Stimulated activated CD4-positive, alpha-beta T cell treated with anti-CD3 and anti-CD28 coated beads, TNF-alpha, amount 100 ng/mL, for 48 hours (primary cell): ENCODE measurements at places on chromosomes 16 and 17.
A peak's percentile ranks its signal among the peaks of the same experiment; 100 is the strongest.

- DNase-seq: no peak
Observed at GRCh38 chr17:70621566-70621965, 452.2 kb downstream of the KCNJ2 start.

GRCh38 chr16:1048442-1049112 is 24.0 kb upstream of the SSTR5 start:
- no peak for DNase-seq

DNA sequence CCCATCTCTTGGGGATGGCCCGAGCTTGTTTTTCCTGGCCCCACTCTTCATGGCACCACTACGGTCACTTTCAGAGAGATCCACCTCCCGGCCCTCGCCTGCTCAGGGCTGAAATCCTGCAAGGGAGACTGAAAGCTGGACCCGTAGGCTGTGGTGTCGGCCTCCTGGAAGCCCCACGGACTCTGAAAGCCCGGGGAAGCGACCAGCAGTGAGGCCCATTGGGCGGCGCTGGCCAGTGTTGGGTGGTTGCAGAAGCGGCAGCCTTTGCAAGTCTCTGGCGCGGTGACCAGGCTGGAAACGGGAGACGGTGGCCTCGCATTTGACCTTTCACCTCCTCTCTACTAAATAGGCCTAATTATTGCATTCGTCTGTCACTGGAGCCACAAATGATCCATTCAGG is 186.0 kb upstream of the FOXF1 start:
- DNase-seq: no peak

DNA sequence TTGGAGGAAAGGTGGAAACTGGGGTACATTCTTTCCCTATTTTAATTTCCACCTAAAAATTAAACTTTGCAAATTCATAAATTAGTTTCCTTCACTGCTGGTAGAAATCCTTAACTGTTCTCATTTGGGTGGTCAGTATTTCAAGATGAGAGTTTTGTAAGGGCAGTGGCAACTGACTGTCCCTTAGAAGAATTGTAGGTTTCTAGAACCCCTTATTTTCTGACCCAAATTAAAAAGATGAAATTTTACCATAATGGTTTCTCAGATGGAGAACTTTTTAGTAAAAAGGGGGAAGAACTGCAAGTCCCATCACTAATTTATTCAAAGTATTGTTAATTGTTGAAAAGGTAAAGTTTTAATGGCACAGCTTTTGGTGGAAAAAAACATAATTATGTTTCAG is 5.6 kb downstream of the IGF2BP1 start:
- DNase-seq: no peak

GRCh38 chr17:44549686-44550085 is 7.6 kb upstream of the FZD2 start:
- DNase-seq: no peak

GRCh38 chr16:66093191-66093590 is 273.3 kb upstream of the CDH5 start:
- DNase-seq: no peak

GRCh38 chr17:78572239-78573205 is 4.7 kb downstream of the DNAH17 start:
- no peak for DNase-seq

DNA sequence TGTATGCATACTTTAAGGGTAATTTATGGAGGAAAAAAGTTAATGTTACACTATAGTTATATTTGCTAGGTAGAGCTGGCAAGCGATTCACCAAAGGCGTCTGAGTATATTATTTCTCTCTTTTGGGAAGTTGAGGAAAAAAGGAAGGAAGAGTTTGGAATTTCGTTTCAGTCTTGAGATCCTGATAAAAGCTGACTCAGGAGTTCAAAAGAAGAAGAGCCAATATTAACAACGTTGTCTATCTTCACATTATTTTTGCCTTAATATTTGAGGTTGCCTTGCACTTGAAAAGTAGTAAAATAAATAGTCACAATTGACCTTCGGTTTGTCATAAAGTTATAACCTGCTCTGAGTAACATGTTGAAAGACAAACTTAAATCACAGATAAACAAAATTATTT is 888.6 kb downstream of the KCNJ2 start:
- DNase-seq: no peak

DNA sequence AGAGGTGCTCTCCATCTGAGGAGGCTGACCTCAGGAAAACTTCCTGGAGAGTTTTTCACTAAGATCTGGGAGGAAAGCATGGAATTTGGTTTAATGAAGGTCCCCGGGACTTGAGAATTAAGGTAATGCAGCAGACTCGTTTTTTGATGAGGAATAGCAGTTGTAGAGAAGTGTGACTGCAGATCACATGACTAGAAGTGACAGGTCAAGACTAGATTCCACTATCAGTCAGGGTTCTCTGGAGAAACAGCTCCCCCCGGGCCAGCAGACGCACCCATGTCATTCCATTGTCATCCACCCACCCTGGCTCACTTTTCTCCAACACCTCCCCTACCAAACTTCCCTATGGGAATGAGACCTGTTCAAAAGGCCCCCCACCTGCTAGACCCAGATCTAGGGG is 1.9 kb upstream of the DHRS13 start:
- no peak for DNase-seq

- no peak for DNase-seq
Observed at GRCh38 chr17:37255432-37255831, 120.4 kb upstream of the C17orf78 start.

- DNase-seq: no peak
Observed at GRCh38 chr17:82696916-82697807, 1.3 kb downstream of the RAB40B start.

GRCh38 chr17:81404558-81405165 is 9.4 kb downstream of the BAHCC1 start:
- no peak for DNase-seq

GRCh38 chr16:3158026-3158509 is 23.2 kb downstream of the ZNF213 start:
- no peak for DNase-seq

GRCh38 chr16:47778106-47778801 is 317.1 kb downstream of the PHKB start:
- DNase-seq: no peak

- DNase-seq: no peak
Observed at GRCh38 chr17:57342963-57343589, 86.8 kb downstream of the MSI2 start.

DNA sequence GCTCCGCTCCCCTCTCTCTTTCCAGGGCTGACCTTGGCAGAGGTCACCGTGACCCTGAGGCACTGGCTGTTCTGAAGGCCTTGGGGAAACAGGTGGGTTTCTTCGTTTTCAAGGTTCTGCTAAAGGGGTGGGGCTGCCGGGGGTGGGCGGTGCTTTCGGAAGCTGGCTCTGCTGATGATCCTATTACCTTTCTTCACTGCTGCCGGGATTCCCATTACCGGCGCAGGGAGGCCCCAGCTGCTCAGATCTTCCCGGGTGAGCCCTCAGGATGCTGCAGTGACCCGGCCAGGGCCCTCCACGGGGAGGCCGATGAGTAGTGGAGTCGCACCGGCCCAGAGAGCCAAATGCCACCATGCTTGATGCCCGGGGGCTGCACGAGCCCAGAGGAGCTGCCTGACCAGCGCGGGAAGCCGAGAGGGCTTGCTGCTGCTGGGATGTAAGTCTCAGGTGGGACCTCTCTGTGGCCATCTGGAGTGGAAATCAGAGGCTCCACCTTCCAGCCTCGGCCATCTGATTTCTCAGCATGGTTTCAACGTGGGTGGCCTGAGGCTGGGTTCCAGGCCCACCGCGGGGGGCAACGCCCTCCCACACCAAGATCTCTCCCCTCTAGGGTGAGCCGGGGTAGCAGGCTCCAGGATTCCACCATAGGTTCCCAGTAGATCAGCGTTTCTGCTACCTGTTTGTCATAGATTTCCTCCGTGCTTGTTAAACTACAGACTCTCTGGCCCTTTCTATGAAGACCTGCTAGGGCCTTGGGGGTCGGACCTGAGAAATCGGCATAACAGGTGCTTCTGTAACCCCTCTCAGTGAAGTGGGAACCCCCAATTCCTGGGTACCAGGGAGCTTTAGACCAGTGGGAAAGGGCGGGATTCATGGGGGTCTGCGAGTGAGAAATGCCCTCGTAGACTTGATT is 21.6 kb upstream of the ADCY7 start:
- no peak for DNase-seq

GRCh38 chr16:12436201-12436657 is 367.5 kb downstream of the CPPED1 start:
- no peak for DNase-seq

DNA sequence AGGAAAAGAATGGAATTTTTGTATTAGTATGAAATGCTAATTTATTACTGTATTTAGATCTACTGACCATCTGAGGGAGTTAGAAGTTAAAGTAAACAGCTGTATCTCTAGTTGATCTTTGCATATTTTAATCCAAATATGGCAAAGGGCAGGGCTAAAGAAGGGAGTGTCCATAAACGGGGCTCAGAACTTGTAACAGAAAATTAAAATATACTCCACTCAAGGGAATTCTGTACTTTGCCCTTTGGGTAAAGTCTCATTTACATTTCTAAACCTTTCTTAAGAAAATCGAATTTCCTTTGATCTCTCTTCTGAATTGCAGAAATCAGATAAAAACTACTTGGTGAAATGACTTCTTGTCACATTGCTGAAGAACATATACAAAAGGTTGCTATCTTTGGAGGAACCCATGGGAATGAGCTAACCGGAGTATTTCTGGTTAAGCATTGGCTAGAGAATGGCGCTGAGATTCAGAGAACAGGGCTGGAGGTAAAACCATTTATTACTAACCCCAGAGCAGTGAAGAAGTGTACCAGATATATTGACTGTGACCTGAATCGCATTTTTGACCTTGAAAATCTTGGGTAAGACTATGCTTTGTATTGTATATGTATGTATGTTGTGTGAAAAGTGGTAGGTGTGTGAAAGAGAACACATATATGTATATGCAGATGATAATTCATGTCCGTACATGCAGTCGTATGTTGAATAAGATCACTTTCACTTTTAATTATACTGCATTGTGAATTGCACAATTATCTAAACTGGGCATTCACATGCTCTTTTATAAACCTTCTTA is at the start of gene ASPA:
ASPA (plus strand) TSS at position 186 of the 799 bp plus-strand sequence; CDS start at position 349, 163 bp downstream.
- DNase-seq: no peak

- no peak for DNase-seq
Observed at GRCh38 chr17:78852709-78853121, 12.1 kb upstream of the USP36 start.

GRCh38 chr16:29903590-29903989 is 3.3 kb downstream of the ASPHD1 start:
- no peak for DNase-seq

DNA sequence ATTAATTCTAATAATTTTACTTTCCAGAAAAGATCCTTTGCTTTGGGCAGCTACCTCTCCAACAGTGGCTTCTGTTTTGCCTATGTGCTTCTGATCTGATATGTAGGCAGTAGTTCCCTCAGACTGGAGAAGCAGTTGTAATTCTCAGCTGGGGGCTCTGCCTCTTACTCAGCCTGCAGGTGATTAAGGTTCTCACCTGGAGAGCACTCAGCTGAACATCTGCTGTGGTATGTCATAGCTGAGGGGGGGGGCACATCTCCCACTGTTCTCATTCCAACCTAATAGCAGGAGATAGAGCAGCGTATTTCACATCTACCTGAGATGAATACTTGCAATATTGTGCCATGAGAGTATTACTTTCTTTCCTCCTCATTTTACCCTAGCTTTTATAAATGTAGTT is 511.9 kb upstream of the CDH8 start:
- DNase-seq: no peak

DNA sequence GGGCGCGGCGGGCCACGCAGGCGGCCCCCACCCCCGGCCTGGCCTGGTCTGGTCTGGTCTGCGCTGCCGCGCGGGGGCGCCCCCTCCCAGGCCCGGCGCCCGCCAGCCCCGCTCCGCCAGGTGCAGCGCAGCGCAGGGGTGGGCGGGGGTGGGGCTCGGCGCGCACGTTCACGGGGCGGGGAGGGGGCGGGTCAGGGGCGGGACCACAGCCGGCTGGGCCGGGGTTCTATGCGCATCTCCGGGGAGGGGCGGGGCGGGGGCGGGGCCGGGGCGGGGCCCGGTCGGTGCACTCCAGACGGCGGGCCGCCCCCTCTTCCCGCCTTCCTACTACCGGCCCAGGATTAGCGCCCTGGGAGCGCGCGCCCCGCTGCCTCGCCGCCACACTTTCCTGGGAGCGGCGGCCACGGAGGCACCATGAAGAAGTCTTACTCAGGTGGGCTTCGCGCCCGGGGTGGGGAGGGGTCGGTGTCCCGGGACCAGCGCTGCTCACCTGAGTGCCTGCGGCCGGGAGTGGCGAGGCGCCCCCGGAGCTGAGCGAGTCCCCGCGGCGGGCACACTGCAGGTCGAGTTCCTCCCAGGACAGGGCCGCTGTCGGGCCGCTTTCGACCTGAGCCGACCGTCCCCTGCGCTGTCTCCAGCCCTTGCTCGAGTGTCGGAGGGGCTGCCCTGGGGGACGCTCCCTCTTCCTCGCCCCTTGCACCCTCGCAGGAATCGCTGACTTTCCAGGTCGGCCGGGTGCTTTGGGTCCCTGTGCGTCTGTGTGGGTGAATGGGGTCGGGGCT is 140.5 kb downstream of the SEC14L1 start:
- no peak for DNase-seq

- DNase-seq: no peak
Observed at GRCh38 chr16:81198635-81199034, 39.9 kb upstream of the BCO1 start.

DNA sequence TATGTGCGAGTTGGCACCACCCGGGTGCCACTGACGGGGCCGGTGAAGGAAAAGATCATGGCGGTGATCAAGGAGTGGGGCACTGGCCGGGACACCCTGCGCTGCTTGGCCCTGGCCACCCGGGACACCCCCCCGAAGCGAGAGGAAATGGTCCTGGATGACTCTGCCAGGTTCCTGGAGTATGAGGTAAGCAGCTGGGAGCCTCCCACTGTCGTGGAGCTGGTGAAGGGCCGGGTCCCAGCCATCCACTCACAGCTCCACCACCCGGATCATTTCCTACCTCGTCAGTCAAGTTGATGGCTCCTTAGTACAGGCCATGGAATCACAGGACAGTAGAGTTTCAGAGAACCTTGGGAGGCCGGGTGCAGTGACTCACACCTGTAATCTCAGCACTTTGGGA is 20.0 kb downstream of the ATP2A1 start:
- DNase-seq: no peak

DNA sequence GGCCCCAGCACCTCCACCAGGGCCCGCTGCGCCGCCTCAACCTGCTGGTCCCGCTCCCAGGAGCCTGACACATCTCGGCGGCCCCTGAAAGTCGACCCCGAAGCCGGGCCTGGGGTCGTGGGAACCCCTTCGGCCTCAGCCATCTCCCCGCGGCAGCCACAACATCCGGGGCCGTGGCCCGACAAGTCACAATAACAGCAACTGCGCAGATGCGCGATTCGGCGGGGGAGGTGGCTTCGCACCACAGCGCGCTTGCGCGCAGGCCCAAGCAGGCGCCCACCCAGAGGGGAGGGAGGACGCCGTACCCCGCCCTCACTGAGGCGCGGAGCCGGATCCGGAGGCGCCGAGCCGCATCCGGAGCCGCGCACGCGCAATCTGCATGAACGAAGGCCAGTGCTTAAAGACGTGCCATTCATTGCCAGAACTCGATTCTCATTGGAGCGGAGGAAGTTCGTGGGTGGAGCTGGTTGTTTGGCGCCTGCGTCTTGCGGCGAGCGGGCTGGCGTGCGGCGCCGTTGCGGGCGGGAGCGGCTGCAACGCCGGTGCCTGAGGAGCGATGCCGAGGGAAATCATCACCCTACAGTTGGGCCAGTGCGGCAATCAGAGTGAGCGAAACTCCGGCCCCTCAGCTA is at the start of the genes RETREG3 and TUBG1:
RETREG3 (minus strand) TSS at position 193 of the 632 bp plus-strand sequence; CDS start at position 143, 50 bp downstream.
TUBG1 (plus strand) TSS at position 502 of the 632 bp plus-strand sequence; CDS start at position 557, 55 bp downstream.
- peak; percentile 97 for DNase-seq

- DNase-seq: no peak
Observed at GRCh38 chr16:5461141-5461540, 363.5 kb upstream of the EEF2KMT start.
